ENCODE measurements at places on chromosomes 12 and 14.
A peak's percentile ranks its signal among the peaks of the same experiment; 100 is the strongest.

DNA sequence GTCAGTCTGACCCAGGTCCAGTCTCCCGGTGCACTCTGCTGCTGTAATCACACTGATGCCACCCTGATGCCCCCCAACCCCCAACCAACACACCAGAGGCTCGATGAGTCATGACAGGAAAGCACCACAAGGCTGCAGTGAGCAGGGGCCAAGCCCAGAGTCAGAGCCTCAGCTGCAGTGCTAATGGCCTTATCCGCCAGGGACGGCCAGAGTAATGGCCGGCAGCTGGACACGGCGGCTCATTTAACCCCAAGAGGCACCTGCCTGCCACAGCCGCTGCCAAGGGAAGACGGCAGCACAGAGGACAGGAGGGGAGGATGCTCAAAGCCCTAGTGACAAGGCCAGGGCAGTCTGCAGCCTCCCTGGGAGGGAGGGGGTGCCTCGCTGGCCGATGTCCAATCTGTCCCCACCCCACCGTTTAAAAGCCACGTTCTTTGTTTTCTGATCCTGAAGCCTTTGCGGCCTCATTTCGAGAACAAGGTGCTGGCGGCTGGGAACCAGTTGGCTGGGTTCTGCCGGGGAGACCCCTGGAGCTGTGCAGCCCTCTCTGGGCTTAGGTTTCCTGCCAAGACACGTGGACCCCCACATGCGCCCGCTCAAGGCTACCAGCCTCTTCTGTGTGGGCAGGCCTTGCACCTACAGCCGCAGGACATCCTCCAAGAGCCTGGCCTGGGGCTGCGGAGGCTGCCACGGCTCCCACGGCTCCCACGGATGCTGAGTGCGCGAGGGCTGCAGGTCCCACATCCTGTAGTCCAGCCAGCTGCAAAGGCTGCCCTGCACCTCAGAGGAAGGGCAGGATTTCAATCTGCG is 13.1 kb downstream of the CCDC85C start:
- DNase-seq, result no peak

DNA sequence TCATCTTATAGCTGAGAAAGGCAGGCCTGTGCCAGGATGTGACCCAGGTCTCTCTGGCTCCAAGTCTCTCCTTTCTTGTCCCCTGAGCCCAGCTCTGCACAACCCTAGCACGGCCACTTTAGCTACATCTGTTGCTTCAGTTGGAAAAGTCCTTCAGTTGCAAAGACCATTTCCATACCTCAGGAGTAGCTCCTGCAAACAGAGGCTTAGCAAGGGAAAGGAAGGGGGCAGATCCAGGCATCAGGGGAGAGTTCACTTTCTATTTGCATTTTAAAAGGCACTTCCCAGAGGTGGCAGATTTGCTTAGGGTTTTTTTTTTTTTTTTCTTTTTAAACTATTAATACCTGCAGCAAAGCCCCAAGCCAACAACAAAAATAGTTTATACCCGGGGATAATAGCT is 3.0 kb upstream of the PITPNM2 start:
- DNase-seq, result no peak

DNA sequence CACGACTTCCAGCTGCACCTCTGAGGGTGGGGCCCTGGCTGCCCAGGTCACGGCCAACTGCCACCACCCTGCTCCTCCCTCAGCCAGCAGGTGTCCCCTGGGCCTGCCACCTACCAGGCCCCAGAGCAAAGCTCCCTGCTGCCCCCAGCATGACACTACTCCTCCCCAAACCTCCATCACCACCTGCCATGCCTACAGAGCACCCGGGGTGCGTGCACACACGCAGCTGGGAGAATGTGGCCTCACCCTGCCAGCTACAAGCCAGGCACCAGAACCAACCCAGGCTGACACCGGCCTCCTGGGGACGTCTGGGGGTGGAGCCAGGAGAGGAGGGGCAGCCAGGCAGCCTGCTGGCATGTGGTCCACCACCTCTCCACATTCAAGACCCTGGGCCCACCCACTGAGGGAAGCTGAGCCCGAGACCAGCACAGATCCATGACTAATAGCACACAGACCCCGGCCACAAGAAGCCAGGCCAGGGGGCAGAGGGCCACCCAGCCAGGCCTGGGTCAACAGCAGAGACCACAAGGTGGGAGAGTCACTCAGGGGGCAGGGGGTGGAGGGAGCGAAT is 3.4 kb downstream of the JAG2 start:
- no peak for DNase-seq

- no peak for DNase-seq
These were observed 120.3 kb upstream of the SOX5 start for GRCh38 chr12:24069532-24070395.

GRCh38 chr12:66237505-66238175 is 48.6 kb downstream of the IRAK3 start:
- no peak for DNase-seq

GRCh38 chr14:21043387-21043973 is 1.3 kb downstream of the RNASE7 start:
- DNase-seq, result no peak

DNA sequence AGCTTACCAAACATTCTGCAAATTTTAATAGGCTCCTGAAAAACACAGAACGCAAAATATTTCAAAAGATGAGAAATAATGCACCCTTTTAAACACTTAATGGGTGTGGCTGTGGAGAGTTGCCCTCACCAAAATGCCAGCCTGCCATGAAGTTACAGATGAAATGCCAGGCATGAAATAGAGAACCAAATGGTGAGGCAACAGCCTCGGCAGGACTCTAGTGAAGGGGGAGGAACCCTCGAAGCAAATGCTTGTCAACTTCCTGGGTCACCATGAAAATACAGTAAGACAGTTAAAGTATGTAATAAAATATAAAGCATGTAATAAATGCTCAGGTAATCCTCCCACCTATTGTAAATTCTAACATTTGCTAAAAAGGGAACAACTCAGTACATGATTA is 24.1 kb downstream of the DUSP16 start:
- no peak for DNase-seq

GRCh38 chr14:96915478-96915877 is 118.3 kb downstream of the VRK1 start:
- no peak for DNase-seq

- no peak for DNase-seq
These were observed 15.0 kb downstream of the SRP54 start for GRCh38 chr14:34997762-34998161.

DNA sequence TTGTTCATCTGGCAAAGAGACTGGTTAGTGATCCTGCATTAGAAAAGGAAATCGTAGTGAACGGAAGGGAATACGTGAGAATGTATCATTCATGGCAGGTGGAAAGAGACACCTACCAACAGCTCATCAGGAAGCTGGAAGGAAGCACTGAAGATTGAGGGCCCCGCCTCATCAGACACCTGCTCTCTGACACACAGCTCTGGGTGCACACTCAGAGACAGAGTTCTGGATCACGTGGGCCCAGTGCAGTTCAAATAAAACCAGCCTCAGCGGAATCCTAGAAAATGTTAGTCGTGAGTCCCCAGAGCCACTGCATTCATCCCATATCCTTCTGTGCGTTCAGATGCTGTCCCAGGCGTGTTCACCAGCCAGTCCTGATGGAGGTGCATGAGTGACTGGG is 129.7 kb downstream of the GLT1D1 start:
- no peak for DNase-seq

- DNase-seq, result peak; percentile 90
These were observed at the start of gene NAA25 for GRCh38 chr12:112108202-112109079. NAA25 (minus strand) TSS chr12:112108783; CDS start chr12:112108773, 10 bp downstream.

GRCh38 chr12:111435661-111436201 is 30.0 kb downstream of the SH2B3 start:
- DNase-seq, result no peak

GRCh38 chr12:97461553-97461952 is 1.1 kb upstream of the RMST start:
- DNase-seq, result no peak

GRCh38 chr12:86669010-86669409 is 412.8 kb upstream of the MGAT4C start:
- no peak for DNase-seq

GRCh38 chr12:96117460-96117859 is 76.7 kb upstream of the ELK3 start:
- no peak for DNase-seq
